ENCODE measurements at places on chromosomes 11 and 22. TPM values are rescaled to one million over a fixed set of nuclear protein-coding genes. Genes with fewer than 3 reads are reported as not detected.

GRCh38 chr22:39087881-39088684, 9.0 kb upstream of the APOBEC3H start:
- peaks cover 77% of the 10 kb centered on the region for H3K4me1 ChIP-seq
- H3K27me3 ChIP-seq = no peaks in the 10 kb centered on the region
- DNase-seq = no peak
- H3K4me3 ChIP-seq = peak overlapping the region; percentile 11

- no peaks in the 10 kb centered on the region for H3K27me3 ChIP-seq
- DNase-seq = no peak
- no peaks in the 10 kb centered on the region for H3K4me1 ChIP-seq
- no peak overlapping the region for H3K4me3 ChIP-seq
- no peak overlapping the region for H3K27ac ChIP-seq
- H3K36me3 ChIP-seq = no peaks in the 10 kb centered on the region
Observed at GRCh38 chr11:47333886-47334443, 18.5 kb downstream of the MYBPC3 start.

The RAB36 gene
- 0.14 TPM for total RNA-seq

DNA sequence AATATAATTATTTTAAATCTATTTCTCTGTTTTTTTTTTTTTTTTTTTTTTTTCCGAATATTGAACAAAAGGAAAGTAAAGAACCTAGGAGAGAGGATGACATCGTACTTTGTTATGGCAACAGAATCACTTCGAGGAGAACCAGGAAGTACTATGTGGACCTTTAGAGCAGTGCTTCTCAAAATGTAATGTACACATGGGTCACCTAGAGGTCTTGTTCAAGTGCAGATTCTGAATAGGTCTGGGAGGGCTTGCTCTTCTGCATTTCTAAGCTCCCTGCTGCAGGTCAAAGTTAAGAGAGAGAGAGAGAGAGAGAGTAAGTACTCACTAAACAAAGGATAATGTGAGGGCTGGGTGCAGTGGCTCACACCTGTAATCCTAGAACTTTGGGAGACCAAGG, 419.5 kb upstream of the TENM4 start:
- H3K36me3 ChIP-seq = peaks cover 4% of the 10 kb centered on the region
- no peaks in the 10 kb centered on the region for H3K4me1 ChIP-seq
- no peak for DNase-seq
- no peaks in the 10 kb centered on the region for H3K27me3 ChIP-seq
- no peak overlapping the region for H3K27ac ChIP-seq

GRCh38 chr11:68327586-68328370, 15.4 kb downstream of the LRP5 start:
- DNase-seq = no peak
- no peaks in the 10 kb centered on the region for H3K27me3 ChIP-seq
- no peaks in the 10 kb centered on the region for H3K36me3 ChIP-seq
- H3K4me1 ChIP-seq = peaks cover 54% of the 10 kb centered on the region
- no peak overlapping the region for H3K27ac ChIP-seq
- peak overlapping the region; percentile 10 for H3K4me3 ChIP-seq

GRCh38 chr11:112082729-112083128, 3.8 kb downstream of the TIMM8B start:
- no peaks in the 10 kb centered on the region for H3K27me3 ChIP-seq
- DNase-seq = peak; percentile 52
- H3K4me3 ChIP-seq = peak overlapping the region; percentile 9

All from activated T-cell treated with anti-CD3 and anti-CD28 coated beads, Interleukin-2, amount 50 U/mL, for 72 hours (primary cell).